ENCODE measurements at places on chromosomes 12 and 14. TPM values are rescaled to one million over a fixed set of nuclear protein-coding genes. Genes with fewer than 3 reads are reported as not detected.

The ABCD2 gene
- total RNA-seq: 9.2 TPM

The EXD2 gene
- 16.7 TPM for total RNA-seq

The CD69 gene
- total RNA-seq: 0.40 TPM

The SPPL3 gene
- 28.3 TPM for total RNA-seq

The KRT80 gene
- not detected for total RNA-seq

Measured in Right ventricle myocardium superior (tissue), 1 donor.